ENCODE measurements at places on chromosomes 7 and 10. TPM values are rescaled to one million over a fixed set of nuclear protein-coding genes. Genes with fewer than 3 reads are reported as not detected.

Gene PDK4
- total RNA-seq: 79.5 TPM

Gene TRIM50
- total RNA-seq: not detected

Gene SLC35G1
- 10.0 TPM for total RNA-seq

Gene ECD
- total RNA-seq: 34.8 TPM

Gene TUBGCP2
- 65.5 TPM for total RNA-seq

Gene PRPS1L1
- total RNA-seq: not detected

Gene HOXA2
- total RNA-seq: 3.4 TPM

Gene PLCE1
- 13.5 TPM for total RNA-seq

Gene OR9A2
- total RNA-seq: not detected

DNA sequence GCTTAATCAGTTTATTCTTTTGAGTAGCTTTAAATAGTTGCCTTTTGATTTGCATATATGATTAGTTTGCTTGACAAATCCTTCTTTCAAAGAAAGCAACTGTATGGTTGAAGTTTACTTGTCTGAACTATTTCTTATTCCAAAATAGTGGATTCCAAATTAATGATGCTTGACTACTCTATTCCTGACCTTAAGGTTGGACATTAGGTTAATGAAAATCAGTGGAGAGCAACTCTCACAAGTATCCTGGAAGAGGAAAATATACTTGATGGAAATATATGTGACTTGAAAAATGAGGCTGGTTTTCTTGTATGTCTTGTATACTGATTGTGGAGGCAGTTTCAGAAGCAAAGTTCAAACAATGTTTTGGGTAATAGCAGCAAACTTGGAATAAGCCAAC is 369.2 kb upstream of the PODXL start:
- no peak for DNase-seq
- H3K4me3 ChIP-seq: no peak overlapping the region
- H3K4me1 ChIP-seq: no peaks in the 10 kb centered on the region

DNA sequence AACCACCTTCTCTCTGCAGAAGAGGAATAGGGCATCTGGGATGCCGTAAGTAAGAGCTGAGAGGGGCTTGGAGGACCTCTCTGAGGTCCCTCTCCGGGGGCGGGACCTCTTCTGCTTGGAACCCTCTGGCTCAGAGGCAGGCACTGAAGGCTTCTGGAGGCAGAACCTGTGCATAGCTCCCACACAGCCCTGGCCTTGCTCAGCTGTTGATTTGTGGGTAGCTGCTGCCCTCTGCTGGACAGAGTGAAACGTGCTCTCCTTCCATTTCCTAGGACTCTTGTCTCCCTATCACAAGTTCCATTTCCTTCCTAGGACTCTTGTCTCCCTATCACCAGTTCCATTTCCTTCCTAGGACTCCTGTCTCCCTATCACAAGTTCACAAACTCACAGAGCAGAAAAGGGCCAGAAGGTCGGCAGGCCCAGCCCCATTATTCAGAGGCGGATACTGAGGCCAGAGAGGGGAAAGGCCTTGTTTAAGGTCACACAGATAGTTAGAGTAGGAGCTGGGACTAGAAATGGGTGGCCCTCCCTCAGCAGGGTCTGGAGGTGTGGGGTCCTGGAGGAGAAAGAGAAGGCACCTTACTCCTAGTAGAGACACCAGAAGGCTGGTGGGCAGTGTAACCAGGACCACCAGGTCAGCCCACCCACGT is 30.3 kb upstream of the GARS1 start:
- H3K27ac ChIP-seq: no peak overlapping the region
- peaks cover 10% of the 10 kb centered on the region for H3K36me3 ChIP-seq
- H3K4me3 ChIP-seq: no peak overlapping the region
- no peaks in the 10 kb centered on the region for H3K27me3 ChIP-seq
- H3K4me1 ChIP-seq: no peaks in the 10 kb centered on the region

DNA sequence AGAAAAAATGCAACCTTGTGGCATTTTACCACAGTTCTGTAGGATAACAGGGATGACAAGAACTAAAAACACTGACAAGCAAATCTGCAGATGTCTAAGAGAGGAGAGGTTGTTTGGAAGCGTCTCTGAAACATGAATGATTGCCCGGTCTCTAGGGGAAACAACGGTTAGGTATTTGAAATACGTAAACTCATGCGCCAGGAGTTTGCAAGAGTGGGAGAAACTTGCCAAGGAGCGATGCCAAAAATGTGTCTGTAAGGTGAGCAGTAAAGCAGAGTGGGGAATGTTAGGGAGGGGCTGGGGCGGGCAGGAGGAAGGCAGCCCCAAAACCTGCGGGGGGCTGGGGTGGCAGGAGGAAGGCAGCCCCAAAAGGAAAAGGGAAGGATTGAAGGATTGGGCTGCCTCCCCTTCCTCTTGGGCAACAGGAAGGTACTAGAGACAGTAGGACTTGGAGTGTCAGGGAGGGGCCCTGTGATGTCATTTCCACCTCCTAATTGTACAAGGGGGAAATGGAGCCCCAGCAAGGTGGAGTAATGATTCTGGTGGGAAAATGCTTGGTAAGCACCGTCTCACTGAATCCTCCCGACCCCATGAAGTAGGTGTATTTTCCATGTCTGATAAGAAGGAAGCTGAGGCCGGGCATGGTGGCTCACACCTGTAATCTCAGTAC is 33.2 kb upstream of the PLEKHA1 start:
- H3K27me3 ChIP-seq: no peaks in the 10 kb centered on the region
- no peak for DNase-seq
- H3K4me1 ChIP-seq: no peaks in the 10 kb centered on the region
- H3K36me3 ChIP-seq: no peaks in the 10 kb centered on the region
- no peak overlapping the region for H3K27ac ChIP-seq

DNA sequence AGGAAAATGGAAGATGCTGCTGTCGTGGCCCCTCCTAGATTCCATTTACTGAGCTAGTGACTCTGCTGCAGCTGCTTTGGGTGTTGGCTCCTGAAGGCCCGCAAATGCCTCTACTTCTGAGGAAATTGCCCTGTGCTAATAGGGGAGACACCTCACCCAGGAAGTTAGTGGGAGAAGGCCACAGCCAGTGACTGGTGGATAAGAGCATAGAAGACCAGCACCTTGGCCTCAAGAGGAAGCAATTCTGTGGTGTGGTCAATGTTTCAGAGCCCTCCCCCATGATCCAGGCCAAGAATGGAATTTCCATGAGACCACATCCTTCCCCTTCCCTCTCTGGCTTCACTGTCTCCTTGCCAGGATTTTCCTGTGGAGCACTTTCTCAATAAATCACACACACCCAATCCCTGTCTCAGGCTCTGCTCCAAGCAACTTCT is 25.0 kb upstream of the FZD1 start:
- H3K36me3 ChIP-seq: no peaks in the 10 kb centered on the region
- DNase-seq: no peak
- H3K27ac ChIP-seq: no peak overlapping the region
- H3K4me3 ChIP-seq: no peak overlapping the region
- no peaks in the 10 kb centered on the region for H3K27me3 ChIP-seq

GRCh38 chr7:128453836-128454804 is 1.6 kb upstream of the HILPDA start:
- H3K36me3 ChIP-seq: no peaks in the 10 kb centered on the region
- peak overlapping the region; percentile 85 for H3K4me3 ChIP-seq
- H3K27me3 ChIP-seq: no peaks in the 10 kb centered on the region
- peak overlapping the region; percentile 91 for H3K27ac ChIP-seq
- DNase-seq: peak; percentile 79
- H3K4me1 ChIP-seq: peaks cover 77% of the 10 kb centered on the region

- H3K36me3 ChIP-seq: no peaks in the 10 kb centered on the region
- H3K4me3 ChIP-seq: no peak overlapping the region
- no peak for DNase-seq
- no peak overlapping the region for H3K27ac ChIP-seq
These were observed 1.3 kb upstream of the COMMD3 start for GRCh38 chr10:22314852-22315251.

GRCh38 chr7:131357282-131357880 is 29.7 kb downstream of the MKLN1 start:
- H3K4me1 ChIP-seq: peaks cover 37% of the 10 kb centered on the region
- no peak overlapping the region for H3K4me3 ChIP-seq
- H3K27ac ChIP-seq: no peak overlapping the region
- no peak for DNase-seq

DNA sequence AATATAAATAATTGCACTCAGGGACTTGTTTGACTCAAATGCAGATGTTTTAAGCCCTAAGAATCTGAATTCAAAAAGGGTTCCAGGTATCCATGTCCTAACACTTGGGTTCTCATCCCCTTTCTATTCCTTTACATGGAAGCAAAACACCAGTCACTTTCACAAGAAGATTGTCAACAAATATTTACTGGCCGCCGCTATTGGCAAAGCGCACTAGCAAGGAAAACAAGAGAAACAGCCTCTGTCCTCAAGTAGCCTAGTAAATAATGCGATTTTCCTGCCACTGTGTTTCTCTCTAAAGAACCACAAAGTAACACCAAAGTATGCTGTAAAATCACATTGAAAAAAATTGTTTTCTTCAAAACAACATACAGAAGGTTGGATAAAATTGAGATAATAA is 66.7 kb upstream of the EZH2 start:
- H3K36me3 ChIP-seq: no peaks in the 10 kb centered on the region
- H3K4me3 ChIP-seq: no peak overlapping the region
- DNase-seq: no peak
- H3K27me3 ChIP-seq: no peaks in the 10 kb centered on the region
- H3K4me1 ChIP-seq: no peaks in the 10 kb centered on the region

GRCh38 chr7:95478272-95479037 is 7.3 kb upstream of the ASB4 start:
- no peaks in the 10 kb centered on the region for H3K27me3 ChIP-seq
- H3K27ac ChIP-seq: no peak overlapping the region
- DNase-seq: no peak
- H3K36me3 ChIP-seq: no peaks in the 10 kb centered on the region
- H3K4me3 ChIP-seq: no peak overlapping the region

DNA sequence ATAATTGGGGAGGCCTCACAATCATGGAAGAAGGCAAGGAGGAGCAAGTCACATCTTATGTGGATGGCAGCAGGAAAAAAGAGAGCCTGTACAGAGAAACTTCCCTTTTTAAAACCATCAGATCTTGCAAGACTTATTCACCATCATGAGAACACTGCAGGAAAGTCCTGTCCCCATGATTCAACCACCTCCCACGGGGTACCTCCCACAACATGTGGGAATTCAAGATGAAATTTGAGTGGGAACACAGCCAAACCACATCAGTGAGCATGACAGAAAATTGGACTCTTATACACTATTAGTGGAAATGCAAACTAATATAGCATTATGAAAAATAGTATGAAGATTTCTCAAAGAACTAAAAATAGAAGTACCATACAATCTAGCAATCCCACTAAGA is 271.2 kb downstream of the MAGI2 start:
- no peaks in the 10 kb centered on the region for H3K27me3 ChIP-seq
- H3K36me3 ChIP-seq: no peaks in the 10 kb centered on the region
- no peak for DNase-seq
- H3K4me1 ChIP-seq: no peaks in the 10 kb centered on the region

- H3K36me3 ChIP-seq: no peaks in the 10 kb centered on the region
- H3K27ac ChIP-seq: peak overlapping the region; percentile 32
- no peaks in the 10 kb centered on the region for H3K27me3 ChIP-seq
- H3K4me1 ChIP-seq: peaks cover 15% of the 10 kb centered on the region
- H3K4me3 ChIP-seq: peak overlapping the region; percentile 22
These were observed 20.0 kb downstream of the SH3PXD2A start for GRCh38 chr10:103835096-103836050.

DNA sequence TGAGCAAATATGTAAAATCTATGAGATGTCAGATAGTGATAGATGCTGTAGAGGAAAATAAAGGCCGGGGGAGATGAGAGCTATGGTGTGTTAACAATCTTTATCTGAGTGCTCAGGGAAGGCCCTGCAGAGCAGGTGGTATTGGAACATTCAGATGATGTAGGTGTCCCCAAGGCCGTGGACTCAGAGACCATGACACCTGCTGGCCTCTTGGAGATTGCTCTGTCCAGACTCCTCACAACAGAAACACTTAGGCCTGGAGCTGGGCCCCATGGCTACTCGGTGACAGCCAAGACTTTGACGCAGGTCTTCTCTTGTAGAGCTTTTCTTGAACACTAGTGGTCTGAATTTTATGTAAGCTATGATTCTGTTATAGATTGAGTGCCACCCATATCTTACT is 13.3 kb downstream of the AKR1E2 start:
- H3K27me3 ChIP-seq: no peaks in the 10 kb centered on the region
- H3K27ac ChIP-seq: no peak overlapping the region
- H3K4me1 ChIP-seq: no peaks in the 10 kb centered on the region
- peaks cover 9% of the 10 kb centered on the region for H3K36me3 ChIP-seq
- no peak for DNase-seq

DNA sequence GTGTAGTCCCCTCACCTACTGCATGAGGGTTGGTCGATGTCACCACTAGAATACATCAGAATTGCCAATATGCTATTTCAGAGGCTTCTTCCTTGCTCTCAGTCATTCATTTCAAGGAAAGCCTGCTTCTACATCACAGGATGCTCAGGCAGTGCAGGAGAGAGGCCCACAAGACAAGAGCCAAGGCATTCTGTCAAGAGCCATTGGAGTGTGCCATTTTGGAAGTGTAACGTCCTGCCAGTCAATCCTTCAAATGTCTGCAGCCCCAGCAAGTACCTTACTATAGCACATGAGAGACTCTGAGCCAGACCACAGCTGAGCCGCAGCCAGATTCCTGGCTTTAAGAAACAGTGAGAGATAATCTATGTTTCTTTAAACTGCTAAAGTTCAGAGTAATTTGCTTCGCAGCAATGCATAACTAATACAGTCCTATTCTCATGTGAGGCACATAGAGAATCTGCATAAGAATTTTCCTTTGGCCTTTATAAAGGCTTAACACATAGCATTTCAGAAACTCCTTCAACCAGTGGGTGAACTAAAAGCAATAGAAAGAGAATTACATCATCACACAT is 166.5 kb upstream of the GNAI1 start:
- no peaks in the 10 kb centered on the region for H3K27me3 ChIP-seq
- no peaks in the 10 kb centered on the region for H3K36me3 ChIP-seq
- no peaks in the 10 kb centered on the region for H3K4me1 ChIP-seq
- DNase-seq: no peak
- H3K27ac ChIP-seq: no peak overlapping the region

DNA sequence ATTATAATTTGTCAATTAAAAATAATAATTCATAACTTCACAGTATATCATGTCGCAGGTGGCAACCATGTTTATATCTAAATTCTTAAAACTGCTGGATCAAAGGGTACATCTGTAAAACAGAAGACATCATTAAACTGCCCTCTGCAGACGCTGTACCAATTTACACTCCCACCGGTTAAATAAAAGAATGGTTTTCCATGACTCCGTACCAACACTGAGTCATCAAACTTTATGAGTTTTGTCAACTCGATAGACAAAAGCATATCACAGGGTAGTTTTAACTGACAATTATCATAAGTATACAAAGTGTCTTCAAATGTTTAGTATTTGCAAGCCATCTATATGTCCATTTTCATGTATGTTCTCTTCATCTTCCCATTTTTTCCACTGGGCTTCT is 5.7 kb upstream of the GSTK1 start:
- H3K36me3 ChIP-seq: no peaks in the 10 kb centered on the region
- H3K27me3 ChIP-seq: no peaks in the 10 kb centered on the region
- no peak overlapping the region for H3K4me3 ChIP-seq
- no peak for DNase-seq
- no peak overlapping the region for H3K27ac ChIP-seq

GRCh38 chr7:128190051-128190647 is 50.9 kb upstream of the LEP start:
- no peaks in the 10 kb centered on the region for H3K4me1 ChIP-seq
- peaks cover 3% of the 10 kb centered on the region for H3K27me3 ChIP-seq
- no peak overlapping the region for H3K27ac ChIP-seq
- no peak for DNase-seq

GRCh38 chr10:33252794-33253203 is 81.7 kb downstream of the NRP1 start:
- H3K36me3 ChIP-seq: peaks cover 13% of the 10 kb centered on the region
- H3K4me3 ChIP-seq: no peak overlapping the region
- H3K27ac ChIP-seq: no peak overlapping the region
- DNase-seq: no peak

- H3K4me1 ChIP-seq: peaks cover 30% of the 10 kb centered on the region
- DNase-seq: no peak
- H3K36me3 ChIP-seq: no peaks in the 10 kb centered on the region
- peak overlapping the region; percentile 73 for H3K27ac ChIP-seq
- H3K27me3 ChIP-seq: no peaks in the 10 kb centered on the region
These were observed 137.0 kb downstream of the RAPGEF5 start for GRCh38 chr7:22219739-22220493.
